ENCODE measurements at places on chromosomes 4 and X.
A peak's percentile ranks its signal among the peaks of the same experiment; 100 is the strongest.

DNA sequence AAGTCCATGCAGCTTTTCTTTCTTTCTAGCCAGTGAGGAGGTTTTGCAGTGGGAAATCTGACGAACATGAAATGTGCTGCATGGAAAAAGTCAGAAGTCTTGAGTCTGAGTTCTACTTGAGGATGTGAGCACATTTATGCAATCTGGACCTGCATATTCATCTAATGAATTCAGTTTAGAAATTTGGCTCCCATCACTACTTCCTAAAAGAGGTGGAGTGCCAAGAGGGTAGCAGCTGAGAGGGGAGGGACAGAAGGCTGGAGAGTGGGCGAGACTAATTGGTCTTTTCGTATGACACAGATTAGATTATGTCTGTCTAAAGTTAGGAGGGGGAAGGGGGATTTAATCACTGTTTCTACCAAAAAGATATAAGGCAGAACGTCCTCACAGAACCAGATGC is 535.9 kb downstream of the IQCM start:
- peak; percentile 4 for DNase-seq

GRCh38 chrX:107537815-107538214 is 88.4 kb downstream of the FRMPD3 start:
- peak; percentile 21 for DNase-seq

- DNase-seq: no peak
Observed at GRCh38 chr4:111031596-111031995, 408.7 kb upstream of the PITX2 start.

- DNase-seq: no peak
Observed at GRCh38 chr4:124997991-124998390, 285.5 kb upstream of the ANKRD50 start.

DNA sequence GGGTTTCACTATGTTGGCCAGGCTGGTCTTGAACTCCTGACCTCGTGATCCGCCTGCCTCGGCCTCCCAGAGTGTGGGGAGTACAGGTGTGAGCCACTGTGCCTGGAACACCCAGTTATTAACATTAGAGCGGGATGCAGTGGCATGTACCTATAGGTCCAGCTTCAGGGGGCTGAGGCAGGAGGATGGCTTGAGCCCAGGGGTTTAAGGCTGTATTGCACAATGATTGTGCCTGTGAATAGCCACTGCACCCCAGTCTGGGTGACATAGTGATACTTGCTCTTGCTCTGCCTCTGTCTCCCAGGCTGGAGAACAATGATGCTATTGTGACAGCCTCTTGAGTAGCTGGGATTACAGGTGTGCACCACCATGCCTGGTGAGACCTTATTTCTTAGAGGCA is 39.8 kb downstream of the FAM193A start:
- no peak for DNase-seq

Data from NCI-H524 treated with DMSO at 0.1 percent for 48 hours (cell line).